C1 segment of cervical spinal cord (tissue), 14 donors: ENCODE measurements at places on chromosomes 5 and 9.

DNA sequence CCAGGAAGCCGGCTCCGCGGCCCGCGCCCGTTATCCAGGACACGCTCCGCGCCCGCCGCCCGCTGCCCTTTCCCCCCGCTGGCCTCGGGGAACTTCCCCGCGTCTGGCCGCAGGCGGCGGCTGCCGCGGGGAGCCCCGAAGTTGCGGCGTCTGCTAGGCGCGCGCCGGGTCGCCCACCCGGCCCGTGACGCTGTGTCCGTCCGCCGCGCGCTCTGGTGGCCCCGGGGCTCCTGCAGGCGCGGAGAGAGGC lies 621 bp upstream of the GCNT4 start:
- DNase-seq: no peak

- DNase-seq: no peak
Observed at GRCh38 chr9:91680106-91680505, 256.5 kb upstream of the NFIL3 start.

GRCh38 chr9:77714077-77714549 lies 66.0 kb upstream of the GNA14 start:
- no peak for DNase-seq

- no peak for DNase-seq
Observed at GRCh38 chr5:37738057-37738691, 101.7 kb downstream of the GDNF start.

- no peak for DNase-seq
Observed at GRCh38 chr5:135593141-135593540, 14.3 kb upstream of the CXCL14 start.

DNA sequence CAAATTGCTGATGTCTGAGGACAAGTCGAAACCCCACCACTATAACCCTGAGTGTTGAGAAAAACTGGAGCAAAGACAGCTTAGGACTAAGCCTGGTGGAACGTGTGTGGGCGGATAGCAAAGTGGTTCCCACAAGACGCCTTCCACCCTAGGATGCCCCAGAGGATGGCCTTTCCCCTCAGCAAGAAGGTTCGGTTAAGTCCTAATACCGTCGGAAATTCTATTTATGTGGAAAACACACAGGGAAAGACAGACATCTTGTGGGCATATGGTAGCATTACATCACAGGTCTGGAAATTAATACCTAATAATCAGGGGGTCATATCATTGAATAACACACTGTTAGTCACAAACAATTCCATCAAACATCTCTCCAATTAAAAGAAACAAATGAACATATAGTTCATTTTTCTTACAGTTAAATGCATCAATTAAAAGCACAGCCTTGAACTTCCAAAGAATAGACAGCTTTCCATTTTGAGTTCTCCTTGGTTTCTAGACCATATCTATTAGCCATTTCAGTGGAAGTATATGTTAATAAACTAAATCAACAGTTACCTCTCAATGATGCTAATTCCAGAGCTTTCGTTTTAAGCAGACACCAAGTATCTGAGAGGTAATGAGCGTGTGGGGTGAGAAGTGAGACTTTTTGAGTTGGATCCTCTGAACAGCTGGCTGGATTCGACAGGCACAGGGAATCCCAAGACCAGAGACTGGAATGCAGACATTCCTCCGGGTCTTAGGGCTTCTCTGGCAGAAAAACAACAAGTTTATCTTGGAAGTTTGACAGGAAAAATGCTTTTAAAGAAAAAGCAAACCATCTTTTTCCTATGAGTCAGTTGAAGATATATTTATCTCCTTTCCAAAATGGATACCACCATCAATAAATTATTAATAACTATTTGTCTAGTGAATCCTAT lies 2.9 kb upstream of the ICE1 start:
- DNase-seq: no peak

- no peak for DNase-seq
Observed at GRCh38 chr9:97220894-97221477, 86.5 kb upstream of the CCDC180 start.

- no peak for DNase-seq
Observed at GRCh38 chr9:116042321-116042720, 111.3 kb upstream of the PAPPA start.

DNA sequence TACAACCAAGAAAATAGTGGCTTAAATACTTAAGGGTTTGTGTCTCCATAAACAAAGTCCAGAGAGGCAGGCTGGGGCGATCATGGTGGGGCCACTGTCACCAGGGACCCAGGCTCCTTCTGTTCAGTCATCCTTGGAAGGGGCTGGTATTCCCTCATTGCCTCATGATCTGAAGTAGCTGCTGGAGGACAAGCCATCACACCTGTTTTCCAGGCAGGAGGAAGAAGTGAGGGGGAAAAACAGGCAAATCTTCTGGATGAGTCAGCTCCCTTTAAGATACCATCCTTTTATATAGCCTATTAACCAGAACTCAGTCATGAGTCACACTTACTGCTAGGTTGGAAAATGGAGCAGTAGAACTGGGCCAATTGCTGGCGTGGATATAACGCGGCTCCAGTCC lies 92.3 kb downstream of the DAP start:
- DNase-seq: no peak

DNA sequence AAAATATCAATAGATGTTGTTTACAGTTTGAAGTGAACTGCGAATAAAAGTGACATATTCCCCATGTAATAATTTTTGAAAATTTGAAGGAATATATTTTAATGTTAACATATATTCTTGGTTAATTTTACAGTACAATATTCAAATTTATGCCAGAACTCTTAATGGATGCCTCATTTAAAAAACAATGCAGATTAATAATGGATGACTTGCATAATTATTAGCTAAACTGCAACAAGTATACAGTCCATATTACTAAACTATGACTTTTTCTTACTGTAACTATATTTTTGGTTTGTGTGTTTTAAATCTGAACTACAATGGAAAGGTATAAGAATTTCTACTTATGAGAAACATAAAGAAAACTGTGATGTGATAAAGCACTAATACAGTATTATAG lies 1390.1 kb downstream of the PTPRD start:
- DNase-seq: no peak

DNA sequence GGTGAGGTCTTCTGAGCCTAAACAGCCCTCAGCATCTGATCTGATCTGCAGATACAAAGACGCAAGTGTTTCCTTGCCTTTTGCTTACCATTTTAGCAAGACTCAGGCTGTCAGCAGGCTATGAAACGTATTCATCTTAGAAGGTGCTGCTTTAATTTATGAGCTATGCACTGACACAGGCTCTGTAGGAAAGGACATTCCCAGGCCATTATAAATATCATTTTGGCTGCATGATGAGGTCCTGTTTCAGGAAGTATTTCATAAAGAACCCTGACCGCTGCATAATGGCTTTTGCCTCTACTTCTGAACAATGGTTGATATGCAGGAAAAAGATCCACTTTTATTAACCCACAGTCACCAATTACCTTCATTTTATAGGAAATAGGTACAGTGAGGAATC lies 98.4 kb upstream of the CAST start:
- DNase-seq: no peak

GRCh38 chr5:95734187-95734586 lies 3.1 kb downstream of the RHOBTB3 start:
- DNase-seq: no peak

GRCh38 chr9:99579964-99580363 lies 241.7 kb upstream of the NR4A3 start:
- no peak for DNase-seq

DNA sequence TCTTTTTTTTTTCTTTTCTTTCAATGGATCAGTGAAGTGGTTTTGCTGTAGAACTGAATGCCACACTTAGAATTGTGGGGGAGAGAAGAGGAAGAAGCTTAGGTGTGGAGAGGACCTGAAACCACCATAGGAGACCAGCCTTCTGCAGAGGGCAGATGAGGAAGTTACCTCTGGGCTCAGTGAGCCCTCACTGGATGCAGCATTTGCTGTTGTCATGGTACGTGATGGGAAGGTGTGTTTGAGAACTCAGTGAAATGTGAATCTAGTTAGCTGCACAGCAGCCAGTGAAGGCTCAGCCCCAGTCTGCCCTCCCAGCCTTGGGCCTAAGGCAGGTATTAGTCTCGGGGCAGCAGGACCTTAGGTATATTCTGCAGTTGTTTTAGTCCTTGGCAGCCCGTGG lies 17.5 kb downstream of the CYFIP2 start:
- no peak for DNase-seq

DNA sequence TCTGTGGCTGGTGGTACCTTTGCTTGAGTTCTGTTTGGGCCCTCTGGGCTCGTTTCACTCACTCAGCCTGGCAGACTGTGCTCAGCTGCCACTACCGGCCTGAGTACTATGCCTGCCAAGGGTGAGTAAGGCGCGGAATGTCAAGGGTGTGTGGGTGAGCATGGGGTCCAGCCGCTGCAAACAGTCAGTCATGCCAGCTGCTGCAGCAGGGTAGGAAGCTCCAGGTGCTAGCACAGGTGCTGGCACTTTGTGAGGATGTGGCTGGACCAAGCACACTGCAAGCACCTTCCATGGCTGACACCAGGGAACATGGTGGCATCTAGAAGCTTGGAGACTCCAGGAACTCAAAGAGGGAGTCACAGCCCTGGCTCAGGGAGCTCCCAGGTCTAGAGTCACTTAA lies 368.6 kb upstream of the ACO1 start:
- no peak for DNase-seq

GRCh38 chr5:39091940-39092580 lies 17.9 kb upstream of the RICTOR start:
- no peak for DNase-seq

DNA sequence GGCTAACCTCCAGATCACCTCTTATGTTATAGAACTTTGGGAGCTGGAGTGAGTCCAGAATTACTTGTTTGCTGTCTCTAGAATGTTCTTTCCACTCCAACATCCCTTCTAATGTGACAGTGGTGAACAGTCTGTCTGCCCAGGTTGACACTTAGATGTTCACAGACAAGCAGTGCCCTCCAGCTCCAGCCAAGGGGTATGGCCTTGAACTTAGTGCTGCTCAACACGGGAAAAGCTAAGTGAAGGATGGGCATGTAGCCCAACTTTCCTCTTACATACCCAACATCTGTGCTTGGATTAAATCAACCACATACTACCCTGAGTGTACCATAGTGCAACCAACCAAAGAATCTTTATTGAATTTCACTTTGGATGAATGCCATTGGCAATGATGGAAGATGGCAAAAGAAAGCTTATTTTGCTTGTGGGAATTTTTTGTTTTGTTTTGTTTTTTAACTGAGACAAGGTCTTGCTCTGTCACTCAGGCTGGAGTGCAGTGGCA lies 201.2 kb downstream of the NXNL2 start:
- DNase-seq: no peak

- DNase-seq: no peak
Observed at GRCh38 chr5:36877667-36878391, 1.3 kb downstream of the NIPBL start.

- no peak for DNase-seq
Observed at GRCh38 chr9:8860925-8861324, 1061.3 kb upstream of the DMAC1 start.

- DNase-seq: no peak
Observed at GRCh38 chr5:127645300-127645726, 3.6 kb upstream of the CTXN3 start.

- no peak for DNase-seq
Observed at GRCh38 chr9:69965416-69966145, 78.1 kb upstream of the MAMDC2 start.

DNA sequence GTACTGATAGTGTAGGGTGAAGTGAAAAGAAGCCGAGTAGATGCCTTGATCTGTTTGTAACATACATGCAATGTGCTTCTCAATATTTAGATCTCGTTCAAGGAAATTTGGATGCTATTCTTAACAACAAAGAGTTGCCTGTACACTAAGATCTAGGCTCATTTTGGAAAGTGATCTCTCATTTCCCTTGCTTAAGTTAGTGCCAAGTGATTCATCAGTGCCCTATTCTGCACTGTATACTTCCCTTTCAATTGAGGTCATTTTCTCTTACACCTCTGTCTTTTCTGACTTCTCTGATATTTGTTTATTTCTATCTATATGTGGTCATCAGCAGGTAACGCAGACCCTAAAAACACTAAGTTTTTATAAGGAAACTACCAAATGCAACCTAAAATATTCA lies 528.6 kb upstream of the PTPRD start:
- no peak for DNase-seq

- DNase-seq: peak; percentile 63
Observed at GRCh38 chr5:132385326-132386105, 16.0 kb downstream of the SLC22A5 start.

- no peak for DNase-seq
Observed at GRCh38 chr5:102740515-102740914, 14.6 kb upstream of the PAM start.

DNA sequence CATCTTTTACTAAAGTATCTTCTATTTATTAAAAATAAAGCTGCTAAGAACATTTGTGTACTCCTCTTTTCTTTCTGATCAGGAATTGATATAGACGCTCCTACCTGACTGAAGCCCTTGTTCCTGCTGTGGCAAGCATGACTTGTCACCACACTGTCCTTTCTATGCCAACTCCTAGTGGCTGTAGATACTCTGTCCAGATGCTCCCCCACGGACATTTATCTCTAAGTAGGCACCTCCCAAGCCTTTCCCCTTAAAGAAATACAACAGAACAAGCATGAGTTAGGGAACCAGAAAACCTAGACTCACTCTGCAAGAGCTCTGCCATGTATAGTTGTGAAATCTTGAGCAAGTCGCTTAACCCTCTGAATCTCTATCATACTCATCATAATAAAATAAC lies 53.2 kb downstream of the FAM114A2 start:
- DNase-seq: no peak

DNA sequence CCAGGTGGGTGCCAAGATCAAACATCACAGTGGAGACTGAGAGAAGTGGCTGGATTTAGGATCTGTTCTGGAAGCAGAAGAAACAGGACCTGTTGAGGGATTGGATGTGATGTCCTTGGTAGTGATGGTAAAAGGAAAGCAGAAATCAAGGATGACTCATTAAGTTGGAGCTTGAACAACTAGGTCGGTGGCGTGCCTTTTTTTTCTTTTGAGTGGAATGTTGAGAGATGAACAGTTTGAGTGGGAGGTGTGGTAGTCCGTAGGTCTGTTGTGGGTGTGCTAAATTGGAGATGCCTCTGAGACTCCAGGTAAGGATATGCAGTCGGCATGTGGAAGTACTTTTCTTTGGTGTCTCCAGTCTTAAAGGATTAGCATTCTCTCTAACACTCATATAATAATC lies 92.1 kb upstream of the IL12B start:
- DNase-seq: no peak

- no peak for DNase-seq
Observed at GRCh38 chr5:1743769-1744085, 55.9 kb downstream of the MRPL36 start.
